Esophagus mucosa (tissue), 1 donor: ENCODE measurements at places on chromosomes 16 and 17. TPM values are rescaled to one million over a fixed set of nuclear protein-coding genes. Genes with fewer than 3 reads are reported as not detected.
A peak's percentile ranks its signal among the peaks of the same experiment; 100 is the strongest.

DNA sequence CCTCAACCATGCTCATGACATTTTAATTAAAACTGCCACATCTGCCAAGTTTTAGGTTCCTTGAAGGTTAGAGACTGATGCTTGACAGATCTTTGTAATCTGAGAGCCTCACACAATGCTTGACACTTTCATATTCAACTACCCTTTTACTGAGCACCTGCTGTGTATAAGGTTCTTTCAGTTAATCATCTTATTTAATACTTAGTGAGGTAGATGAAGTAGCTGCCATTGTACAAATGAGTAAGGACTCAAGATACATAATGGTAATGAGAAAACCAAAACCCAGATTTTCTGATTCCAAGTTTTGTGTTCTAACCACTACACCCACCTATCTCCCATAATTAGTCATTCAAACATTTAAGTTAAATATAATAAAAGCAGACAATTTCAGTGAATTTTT is 35.4 kb upstream of the ARL6IP1 start:
- ATAC-seq = no peak

- peak; percentile 11 for ATAC-seq
Measured at GRCh38 chr17:4583782-4584100, 588 bp upstream of the SMTNL2 start.

The CHRNE gene
- 0.32 TPM for total RNA-seq

The WNT9B gene
- total RNA-seq = not detected
